ENCODE measurements at places on chromosomes 2 and 18.
A peak's percentile ranks its signal among the peaks of the same experiment; 100 is the strongest.

DNA sequence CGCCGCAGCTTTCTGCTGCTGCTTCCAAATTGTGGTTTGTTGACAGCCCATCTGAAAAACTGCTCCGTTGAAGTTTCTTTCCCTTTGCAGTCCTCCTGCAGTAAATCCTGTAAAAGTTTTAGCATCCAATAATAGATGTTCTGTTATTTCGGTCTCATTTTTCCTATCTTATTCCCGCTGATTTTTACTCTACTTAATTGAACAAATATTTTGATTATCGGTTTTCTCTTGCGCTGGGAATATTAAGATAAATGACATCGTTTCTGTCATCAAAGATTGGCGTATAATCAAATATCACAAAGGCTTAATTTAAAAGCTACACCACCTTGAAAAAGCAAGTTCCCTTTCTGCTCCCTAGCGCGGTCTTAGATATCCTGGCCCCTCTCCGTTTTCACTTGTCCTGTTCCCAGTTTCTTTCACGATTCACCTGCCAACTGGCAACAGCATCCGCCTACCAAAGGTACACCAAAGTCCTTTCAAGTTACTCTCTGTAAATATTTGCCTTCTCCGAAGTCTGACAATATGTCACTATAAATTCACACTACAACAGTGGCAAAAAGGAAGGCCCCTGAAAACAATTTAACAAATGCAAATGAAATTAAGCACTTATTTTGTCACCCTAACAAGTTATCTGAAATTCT is 1.0 kb upstream of the STRN start:
- no peak for DNase-seq

DNA sequence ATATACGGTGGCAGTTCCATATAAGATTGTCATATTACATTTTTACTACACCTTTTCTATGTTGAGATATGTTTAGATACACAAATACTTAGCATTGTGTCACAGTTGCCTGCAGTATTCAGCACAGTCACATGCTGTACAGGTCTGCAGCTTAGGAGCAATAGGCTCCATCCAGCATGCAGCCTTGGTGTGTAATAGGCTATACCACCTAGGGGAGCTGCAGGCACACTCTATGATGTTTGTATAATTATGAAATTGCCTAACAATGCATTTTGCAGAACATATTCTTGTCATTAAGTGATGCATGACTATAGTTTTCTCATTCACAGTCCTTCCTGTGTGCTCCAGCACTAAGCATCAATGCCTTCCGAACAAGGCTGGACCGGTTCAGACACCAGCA is 133.4 kb downstream of the NDUFA10 start:
- DNase-seq = no peak

DNA sequence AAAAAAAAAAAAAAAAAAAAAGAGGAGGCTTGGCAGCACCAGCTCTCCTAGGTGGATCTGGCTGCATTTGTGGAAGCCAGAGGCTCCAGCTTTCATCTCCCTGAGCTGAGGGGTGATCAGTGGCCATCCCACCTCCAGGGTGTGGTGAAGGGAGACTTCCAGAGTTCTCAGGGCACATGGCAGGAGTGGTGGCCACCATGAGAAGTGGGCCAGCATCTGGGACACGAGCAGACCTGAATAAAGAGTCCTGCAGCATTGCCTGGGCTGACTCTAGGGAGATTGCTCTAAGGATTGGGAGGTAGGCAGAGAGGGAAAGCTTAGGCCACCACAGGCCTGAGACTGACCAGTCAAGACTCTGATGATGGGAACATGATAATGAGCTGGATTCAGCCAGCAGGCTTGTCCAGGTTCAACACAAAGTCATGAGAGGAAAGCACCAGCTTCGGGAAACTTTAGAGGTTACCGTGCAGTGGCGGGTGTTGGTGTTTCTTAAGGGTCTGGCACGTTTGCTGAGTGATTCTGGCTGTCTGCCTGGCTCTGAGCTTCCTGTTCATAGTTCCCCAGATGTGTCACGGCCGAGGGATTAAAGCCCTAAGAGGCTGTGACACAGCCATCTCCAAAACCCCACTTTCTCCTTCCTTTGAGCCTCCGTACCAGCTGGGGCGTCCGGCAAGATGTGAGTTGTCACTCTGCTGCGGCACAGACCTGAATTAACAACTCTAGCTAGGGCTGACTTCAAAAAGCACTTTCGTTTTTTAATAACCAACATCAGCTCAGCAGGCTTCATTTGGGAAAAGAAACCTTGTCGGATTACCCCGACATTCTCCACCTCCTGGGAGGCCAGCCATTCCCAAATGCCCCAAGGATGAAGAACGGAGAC is 38.3 kb upstream of the IL1R1 start:
- DNase-seq = peak; percentile 37

GRCh38 chr2:118103951-118104940 is 16.0 kb downstream of the INSIG2 start:
- DNase-seq = peak; percentile 24

DNA sequence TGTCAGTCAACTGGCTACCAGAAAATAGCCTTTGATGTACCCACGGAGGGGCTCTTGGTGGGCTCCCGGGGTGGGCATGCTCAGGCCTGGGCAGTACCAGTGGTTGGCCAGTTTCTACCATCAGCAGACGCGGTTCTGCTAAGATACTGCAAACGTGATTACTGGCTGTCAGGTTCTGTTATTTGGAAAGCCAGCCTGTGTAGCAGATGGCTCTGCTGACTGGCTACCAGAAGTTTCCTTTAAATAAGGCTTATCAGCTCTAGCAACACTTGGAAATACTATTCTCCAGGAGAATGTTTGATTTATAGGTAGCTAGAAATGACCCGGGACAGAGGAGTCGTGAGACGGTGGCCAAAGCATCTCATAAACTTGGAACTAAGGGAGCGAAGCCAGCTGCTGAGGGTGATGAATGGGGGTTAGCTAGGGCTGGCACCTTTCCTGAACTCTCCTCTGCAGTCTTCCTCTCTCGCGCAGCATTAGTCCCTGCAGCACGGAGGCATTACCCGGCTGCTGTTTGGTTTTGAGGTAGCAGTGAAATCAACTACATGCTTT is 171.9 kb downstream of the AGAP1 start:
- DNase-seq = no peak

DNA sequence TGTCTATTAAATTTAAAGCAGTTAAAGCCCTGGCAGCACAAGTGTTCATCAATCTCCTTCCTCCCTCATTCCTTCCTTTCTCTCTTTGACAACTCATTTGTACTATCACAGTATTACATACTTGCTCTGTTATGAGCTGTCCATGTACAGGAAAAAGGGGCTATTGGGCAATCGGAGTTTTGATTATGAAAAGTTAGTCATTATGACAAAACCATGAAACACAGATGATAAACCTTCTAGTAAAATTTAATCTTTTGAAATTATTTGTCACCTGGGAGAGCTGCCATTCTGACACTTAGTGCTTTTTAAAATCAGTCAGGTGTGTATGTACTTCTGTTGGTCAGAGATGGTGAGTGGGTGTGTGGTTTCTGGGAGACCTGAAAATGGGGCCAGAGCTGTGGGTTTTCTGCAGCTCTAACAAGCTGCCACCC is 39.4 kb downstream of the MAP4K4 start:
- DNase-seq = peak; percentile 86

DNA sequence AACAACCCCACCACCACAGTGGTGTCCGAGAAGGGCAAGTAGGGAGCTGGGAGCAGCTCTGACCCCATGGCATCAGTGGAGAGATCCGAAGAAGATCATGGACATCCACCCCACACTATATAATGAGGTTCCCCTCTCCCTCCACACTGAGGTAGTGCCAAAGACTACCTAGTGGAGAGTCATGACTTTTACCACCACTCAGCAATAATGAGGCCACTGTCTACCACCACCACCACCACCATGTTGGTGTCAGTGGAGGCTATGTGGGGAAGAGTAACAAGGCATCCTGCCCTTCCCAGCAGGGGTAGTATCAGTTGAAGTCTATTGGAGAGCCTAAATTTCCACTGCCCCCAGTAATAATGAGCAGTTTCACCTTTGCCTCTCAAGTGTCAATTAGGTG is 321.7 kb upstream of the ZC3H15 start:
- DNase-seq = no peak

DNA sequence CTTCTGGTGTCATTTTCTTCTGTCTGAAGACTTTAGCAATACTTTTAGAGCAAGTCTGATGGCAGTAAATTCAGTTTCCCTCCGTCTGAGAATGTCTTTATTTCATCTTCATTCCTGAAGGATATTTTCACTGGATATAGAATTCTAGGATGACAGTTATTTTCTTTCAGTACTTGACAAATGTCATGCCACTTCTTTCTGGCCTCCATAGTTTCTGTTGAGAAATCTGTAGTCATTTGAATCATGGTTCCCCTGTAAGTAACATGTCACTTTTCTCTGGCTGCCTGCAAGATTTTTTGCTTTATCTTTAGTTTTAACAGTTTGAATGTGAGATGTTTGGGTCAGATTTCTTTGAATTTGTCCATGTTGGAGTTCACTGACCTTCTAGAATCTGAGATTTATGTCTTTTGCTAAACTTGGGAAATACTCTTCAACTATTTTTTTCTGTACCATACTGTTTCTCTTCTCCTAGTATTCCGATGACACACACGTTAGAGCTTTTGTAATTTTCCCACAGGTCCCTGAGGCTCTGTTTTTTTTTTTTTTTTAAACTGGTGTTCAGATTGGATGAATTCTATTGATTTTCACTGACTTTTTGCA is 30.2 kb downstream of the RMND5A start:
- DNase-seq = no peak

DNA sequence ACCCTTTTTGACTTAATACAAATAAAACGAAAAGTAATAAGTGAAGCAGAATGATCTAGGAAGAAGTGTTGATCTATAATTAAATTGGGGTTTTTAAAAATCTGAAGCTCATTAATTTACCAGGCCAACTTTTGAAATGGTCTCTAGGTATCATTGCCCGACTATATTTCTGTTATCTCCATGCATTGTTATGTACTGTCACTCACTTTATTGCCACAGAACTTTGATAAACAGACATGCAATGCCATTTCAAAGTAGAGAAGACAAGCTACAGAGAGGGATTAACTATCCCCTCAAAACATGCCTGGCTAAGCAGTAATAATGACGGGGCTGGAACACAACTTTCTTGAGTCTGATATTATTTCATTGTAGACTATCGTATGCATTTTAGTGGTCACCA is 147.6 kb upstream of the ITGA4 start:
- DNase-seq = no peak

DNA sequence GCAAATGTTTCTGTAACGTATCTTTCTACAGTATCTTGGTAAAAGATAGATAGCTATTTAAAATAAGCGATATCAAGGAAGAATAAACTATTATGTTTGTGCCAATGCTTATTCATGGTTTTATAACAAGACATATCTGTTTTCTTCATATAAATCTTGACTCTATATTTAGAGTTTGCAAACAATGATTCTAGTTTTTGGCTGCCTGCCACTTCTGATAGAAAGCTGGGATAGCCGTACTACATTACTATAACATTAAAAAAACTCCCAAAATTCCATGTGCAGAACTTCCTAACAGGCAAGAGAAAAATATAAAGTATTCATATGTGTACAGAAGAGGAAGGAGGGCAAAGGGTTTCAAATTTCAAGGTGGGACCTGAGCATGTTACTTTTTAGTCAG is 985.0 kb downstream of the BCL11A start:
- DNase-seq = no peak

DNA sequence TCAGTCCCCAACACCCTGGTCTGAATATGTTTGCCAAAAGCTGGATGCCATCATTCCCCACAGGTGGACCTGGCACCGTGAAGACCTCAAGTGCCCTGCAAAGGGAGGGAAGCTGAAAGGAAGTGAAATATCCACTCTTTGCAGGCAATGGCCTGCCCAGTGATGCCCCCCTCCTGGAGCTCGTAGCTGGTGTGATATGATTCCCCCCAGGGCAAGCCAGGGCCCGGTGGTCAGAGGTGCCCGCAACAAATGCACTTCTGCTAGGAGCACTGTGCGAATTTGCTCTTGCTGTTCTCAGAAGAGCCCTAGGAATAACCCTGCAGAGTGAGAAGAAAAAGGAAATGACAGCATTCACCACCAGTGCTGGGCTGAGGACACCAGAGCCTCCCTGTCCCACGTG is 247.4 kb downstream of the KLHL29 start:
- no peak for DNase-seq

GRCh38 chr2:142596334-142597088 is 281.0 kb upstream of the KYNU start:
- peak; percentile 25 for DNase-seq

DNA sequence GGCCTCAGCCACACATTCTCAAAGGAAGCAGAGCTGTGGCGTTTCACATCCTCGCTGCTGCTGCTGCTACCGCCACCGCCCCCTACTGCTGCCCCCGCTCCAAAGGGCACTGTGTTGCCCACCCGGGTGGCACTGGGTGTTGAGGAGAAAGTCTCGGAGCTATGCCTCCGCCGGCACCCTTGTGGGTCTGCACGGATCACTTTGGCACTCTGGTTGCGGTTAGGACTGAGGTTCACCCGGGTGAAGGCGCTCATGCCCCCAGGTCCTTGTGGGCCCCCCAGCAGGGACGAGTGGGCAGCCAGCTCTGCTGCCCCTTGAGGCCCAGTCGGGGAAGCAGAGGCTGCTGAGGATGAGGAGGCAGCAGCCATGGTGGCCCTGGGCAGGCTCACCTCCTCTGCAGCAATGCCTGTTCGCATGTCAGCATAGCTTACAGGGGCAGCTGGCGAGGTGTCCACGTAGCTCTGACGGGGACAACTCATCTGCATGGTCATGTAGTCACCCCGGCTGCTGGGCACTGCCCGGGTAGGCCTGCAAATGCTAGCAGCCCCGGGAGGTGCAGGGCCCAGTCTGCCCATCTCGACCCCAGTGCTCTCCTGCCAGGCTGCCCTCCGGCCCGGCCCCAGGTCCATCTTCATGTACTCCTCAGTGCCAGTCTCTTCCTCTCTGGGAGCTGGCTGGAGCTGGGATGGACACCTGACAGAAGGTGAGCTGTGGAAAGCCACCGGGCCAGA is 4.2 kb downstream of the IRS1 start:
- peak; percentile 43 for DNase-seq

Data from PC-9 (cell line).